ENCODE measurements at places on chromosomes 1 and 21.

DNA sequence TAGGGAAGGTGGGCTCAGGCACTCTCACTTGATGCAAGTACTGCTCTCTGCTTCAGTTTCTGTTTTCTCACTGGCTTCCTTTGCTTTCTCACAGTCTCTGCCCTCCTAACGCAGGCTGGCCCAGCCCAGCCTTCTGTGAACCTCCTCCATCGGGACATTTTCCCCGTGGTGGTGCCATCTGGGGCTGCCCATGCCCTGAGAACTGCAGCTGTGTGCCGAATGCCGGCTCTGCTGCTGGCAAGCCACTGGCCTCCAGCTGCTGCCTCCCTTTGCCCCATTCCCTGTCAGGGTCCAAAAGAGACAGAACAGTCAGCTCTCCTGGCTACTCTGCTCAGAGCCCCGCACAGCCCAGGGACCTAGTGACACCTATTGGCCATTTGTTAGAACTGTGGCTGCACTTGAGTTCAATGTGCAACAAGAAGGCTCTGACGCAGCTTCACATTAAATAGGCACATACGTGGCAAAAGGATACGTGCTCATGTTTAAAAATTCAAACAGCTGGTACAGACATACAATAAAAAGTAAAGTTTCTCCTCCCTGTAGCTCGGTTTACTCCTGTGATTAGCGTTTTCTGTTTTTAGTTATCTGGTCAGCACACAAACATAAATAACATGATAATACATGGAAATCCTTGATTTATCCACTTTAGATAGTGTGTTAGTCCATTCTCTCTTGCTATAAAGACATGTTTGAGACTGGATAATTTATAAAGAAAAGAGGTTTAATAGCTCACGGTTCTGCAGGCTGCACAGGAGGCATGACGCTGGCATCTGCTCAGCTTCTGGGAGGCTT is 46.6 kb downstream of the FCRL5 start:
- no peak for DNase-seq

GRCh38 chr1:153375511-153375910 is at the start of gene S100A12:
Gene S100A12 (minus strand): TSS chr1:153375621. CDS start chr1:153374592, 1,029 bp downstream.
- no peak for DNase-seq

DNA sequence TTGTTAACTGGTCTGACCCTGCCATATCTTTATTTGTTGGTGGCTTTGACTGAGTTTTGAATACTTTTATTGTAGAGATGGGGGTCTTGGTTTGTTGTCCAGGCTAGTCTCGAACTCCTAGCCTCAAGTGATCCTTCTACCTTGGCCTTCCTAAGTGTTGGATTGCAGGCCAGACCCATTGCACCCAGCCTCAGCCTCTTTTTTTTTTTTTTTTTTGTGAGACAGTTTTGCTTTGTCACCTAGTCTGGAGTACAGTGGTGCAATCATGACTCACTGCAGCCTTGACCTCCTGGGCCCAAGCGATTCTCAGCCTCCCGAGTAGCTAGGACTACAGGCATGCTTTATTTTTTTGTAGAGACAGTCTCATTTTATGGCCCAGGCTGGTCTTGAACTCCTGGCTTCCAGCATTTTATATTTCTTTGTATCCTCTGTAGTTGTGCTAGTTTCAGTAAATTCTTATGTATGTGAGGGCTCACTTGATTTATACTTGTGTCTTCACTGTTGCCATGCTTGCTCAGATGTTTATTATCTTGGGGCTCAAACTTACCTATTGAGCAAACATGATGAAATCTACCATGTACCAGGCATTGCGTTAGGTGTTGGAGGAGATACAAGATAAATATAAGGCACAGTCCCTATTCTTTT is 24.1 kb downstream of the THRAP3 start:
- no peak for DNase-seq

- no peak for DNase-seq
These were observed 6.0 kb downstream of the TOR1AIP1 start for GRCh38 chr1:179888071-179888470.

GRCh38 chr21:45264146-45264911 is 23.4 kb downstream of the POFUT2 start:
- DNase-seq, result no peak

DNA sequence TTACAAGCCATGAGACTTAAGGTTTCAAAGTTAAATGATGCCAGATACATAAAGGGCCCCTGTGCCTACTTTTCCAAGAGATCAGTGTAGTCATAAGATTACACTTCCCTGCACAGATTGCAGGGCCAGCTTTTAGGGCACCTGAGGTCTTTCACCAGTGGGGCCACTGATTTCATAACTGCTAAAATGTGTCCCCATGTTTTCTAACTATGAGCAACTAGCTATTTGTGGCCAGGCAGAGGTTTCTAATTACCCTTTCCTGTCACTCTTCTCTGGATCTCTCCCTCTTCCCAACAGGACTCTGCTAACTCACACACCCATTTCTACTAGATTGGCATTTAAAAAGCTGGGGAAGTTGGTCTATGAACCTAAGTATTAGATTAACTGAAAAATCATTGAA is 207.1 kb upstream of the SGIP1 start:
- DNase-seq, result no peak

DNA sequence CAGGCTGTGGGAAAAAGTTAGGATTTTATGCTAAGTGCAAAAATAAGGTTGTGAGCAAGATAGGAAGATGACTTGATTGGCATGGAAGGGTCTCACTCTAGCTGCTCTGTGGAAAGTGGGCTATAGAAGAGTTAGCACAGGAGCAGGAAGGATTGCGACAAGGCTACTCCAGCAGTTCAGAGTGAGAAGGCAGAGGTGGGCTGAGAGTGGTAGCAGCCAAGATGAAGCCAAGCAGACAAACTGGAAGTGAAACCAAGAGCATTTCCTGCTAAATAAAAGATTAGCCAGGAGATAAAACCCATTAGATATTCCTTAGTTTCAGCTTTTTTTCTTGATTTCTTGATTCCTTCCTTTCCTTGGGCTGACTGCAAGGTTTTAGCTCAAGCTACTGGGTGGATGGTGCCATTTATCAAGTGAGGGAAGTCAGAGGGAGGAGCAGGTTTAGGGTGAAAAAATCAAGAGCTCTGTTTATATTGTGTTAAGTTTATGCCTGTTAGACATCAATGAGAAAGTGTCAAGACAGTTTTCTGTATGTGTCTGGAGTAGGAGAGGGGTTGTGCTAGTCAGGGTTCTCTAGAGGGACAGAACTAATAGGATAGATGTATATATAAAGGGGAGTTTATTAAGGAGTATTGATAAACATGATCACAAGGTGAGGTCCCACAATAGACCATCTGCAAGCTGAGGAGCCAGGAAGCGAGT is 33.1 kb upstream of the ZNF644 start:
- no peak for DNase-seq

DNA sequence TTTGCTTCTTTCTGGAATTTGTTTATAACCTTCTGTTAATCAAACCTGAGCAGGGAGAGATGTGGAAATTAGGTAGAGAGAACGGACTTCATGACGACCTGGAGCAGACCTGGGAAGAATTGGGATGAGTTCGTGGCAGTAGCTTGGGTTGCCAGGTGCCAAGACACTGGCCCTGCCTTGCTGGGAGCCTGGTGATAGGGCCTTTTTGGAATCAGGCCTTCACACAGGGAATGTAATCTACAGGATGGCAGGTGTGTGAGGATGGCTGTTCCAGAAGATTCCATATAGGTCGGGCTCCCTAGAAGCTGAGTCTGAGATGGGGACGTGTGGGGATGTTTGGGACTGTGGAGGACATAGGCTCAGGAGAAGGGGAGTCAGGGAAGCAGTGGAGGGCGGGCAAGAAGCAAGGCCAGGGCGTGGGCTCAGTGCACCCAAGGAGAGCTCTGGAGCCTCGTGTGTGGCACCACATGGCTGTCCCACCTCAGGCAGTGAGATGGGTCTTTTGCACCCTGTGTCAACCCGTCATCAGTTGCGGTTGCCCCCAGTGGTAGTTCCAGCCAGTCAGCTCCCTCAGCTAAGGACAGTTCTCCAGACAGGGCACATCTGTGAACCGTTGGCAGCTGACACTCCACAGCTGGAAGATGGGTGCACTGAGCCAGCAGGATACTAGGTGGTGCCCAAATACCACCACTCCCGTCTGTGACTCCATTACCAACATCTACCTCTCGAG is 395.9 kb downstream of the MATN1 start:
- DNase-seq, result no peak

- no peak for DNase-seq
These were observed 1793.9 kb downstream of the NCAM2 start for GRCh38 chr21:22791986-22792560.

- no peak for DNase-seq
These were observed 108.0 kb downstream of the BRINP2 start for GRCh38 chr1:177278626-177279390.

DNA sequence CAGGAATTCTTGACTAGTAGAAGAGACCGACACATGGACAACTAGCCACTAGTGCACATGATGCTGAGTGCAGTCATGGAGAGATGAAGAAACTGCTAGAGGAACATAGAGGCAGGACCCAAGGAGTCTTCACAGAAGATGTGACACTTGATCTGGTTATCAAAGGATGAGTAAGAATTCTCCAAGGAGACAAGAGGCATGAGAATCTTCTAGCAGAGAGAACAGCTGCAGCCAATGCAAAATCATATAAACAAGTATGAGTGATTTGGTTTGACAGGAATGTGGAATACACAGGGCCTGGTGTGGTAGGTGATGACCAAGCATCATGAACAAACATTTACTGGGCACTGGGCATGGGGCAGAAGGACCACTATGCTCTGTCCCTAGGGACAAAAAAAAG is 140.9 kb upstream of the CTTNBP2NL start:
- DNase-seq, result no peak

GRCh38 chr1:206103979-206104378 is 13.2 kb downstream of the AVPR1B start:
- DNase-seq, result no peak

DNA sequence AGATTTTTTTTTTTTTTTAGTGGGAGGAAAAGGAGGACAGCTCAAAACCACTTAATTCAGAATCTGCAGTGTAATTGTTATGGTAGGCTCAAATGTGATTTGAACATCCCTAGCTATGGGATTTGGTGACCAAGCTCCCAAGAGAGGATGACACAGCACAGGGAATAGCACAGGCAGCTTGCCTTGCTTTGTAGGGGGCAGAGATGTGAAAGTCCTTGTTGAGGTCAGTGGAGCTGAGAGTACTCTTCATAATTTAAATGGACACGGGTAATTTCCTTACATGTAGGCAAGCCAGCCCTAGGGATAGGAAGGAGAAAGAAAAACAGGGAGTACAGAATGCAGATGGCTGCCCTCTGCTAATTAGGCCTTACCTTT is 3.2 kb upstream of the UCK2 start:
- no peak for DNase-seq

GRCh38 chr1:189962181-189962580 is 515.5 kb downstream of the BRINP3 start:
- DNase-seq, result no peak

DNA sequence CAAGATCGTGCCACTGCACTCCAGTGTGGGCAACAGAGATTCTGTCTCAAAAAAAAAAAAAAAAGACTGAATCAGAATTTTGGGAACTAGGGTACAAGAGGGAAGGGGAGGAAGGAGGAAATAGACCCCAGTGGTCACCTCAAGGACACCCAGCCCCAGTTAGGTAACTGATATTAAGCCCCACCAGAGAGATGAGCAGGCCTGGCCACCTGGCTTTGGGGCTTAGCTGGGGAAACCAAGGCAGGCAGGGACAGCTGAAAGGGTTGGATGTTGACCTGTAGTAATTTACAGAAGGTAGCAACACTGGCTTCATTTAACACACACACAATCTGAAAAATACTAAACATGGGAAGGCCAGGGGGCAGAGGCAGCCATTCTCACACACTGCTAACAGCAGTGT is 5.2 kb upstream of the C1orf122 start:
- DNase-seq, result no peak

- DNase-seq, result no peak
These were observed 23.3 kb downstream of the CYP2J2 start for GRCh38 chr1:59903141-59903754.

GRCh38 chr1:175198332-175198731 is 5.8 kb upstream of the KIAA0040 start:
- no peak for DNase-seq

GRCh38 chr1:2018217-2019171 is 651 bp upstream of the GABRD start:
- DNase-seq, result no peak

GRCh38 chr21:17612565-17613241 is at the start of gene BTG3:
Gene BTG3 (minus strand): TSS chr21:17612901. CDS start chr21:17609144, 3,757 bp downstream.
- peak; percentile 61 for DNase-seq

- no peak for DNase-seq
These were observed at the start of gene FCMR for GRCh38 chr1:206921772-206922265. Gene FCMR (minus strand): TSS chr1:206921941. CDS start chr1:206921854, 87 bp downstream.

GRCh38 chr1:218499911-218500310 is 154.8 kb downstream of the TGFB2 start:
- no peak for DNase-seq

DNA sequence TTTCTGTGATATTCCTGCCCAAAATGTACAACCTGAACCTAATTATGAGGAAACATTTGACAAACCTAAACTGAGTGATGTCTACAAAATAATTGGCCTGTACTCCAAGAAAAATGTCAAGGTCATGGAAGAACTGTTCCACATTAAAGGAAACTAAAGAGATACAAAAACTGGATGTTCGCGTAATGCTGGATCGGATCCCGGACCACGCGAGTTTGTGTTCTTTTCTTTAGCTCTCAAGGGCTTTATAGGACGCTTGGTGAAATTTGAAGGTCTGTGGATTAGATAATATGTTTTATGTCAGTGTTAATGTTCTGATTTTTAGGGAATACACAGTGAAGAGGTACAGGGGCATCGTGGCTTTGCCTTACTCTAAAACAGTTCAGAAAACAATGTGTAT is 400.5 kb downstream of the CAMTA1 start:
- DNase-seq, result no peak

GRCh38 chr21:33069994-33070743 is at the start of gene OLIG1:
Gene OLIG1 (plus strand): TSS chr21:33070141. CDS start chr21:33070247, 106 bp downstream.
- peak; percentile 25 for DNase-seq

GRCh38 chr1:97529600-97529999 is 391.2 kb downstream of the DPYD start:
- no peak for DNase-seq

DNA sequence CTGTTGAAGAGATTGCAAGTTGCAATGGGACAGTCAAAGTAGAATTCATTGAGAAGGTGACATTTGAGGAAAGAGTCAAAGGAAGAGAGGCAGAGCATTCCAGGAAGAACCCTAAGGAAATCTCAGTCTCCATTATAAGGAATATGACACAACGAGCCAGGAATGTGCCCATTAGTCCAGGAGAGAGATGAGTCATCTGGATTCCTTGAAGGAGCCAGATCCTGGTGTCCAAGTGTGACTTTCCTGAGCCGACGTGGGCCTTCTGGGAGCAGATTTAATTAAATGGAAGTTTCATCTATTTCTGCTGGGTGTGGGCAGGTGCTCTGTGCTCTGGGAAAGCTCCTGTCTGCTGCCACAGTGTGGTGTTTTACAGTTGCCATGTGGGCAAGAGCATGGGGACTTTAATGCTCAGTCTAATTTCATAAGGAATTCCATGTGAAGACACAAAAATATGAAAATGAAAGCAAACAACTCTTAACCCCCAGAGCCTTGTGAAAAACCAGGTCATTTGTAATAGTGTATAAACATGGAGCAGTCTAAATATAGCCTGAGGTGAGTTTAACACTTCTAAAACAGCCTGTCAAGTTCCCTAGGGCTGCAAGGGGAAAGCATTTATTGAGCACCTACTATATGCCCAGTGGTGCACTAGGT is 111.4 kb upstream of the ARTN start:
- DNase-seq, result no peak

GRCh38 chr1:222994511-222995235 is 148.4 kb downstream of the TLR5 start:
- DNase-seq, result no peak

Data from stimulated activated CD4-positive, alpha-beta T cell treated with anti-CD3 and anti-CD28 coated beads, Interleukin-1b, Interleukin-23, amount 100 ng/mL, for 1 hour (primary cell).